ENCODE measurements at places on chromosomes 1 and 21.
A peak's percentile ranks its signal among the peaks of the same experiment; 100 is the strongest.

DNA sequence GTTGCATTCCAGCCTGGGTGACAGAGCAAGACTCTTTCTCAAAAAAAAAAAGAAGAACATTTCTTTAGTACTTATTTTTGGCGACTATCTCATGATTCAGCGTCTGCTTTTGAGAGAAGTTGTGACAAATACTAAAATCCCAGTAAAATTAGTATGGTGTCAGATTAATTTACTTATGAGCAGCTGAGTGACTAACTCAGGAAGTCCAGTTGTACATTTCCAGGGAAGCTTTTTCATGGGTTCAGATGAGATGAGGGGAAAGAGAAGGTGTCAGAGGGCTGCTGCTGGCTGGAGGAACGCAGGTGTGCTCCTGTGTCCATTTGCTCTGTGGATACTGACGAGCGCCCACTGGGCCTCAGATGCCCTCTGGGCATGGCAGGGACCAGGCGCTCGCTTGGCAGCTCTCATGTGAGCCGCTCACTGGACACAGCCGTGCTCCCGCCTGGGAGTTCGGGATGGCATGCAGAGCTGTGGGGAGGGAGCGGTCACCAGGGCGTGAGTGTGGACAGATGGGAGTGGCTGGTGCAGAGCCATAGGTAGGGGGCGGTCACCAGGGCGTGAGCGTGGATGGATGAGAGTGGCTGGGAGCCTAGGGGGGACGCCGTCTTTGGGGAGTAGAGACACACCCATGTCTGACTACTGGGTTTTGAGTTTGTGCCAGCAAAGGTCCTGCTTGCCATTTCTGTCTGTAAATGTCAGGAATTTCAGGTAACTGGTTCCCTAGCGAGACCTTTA lies 55.0 kb downstream of the ADARB1 start:
- DNase-seq, result no peak

- DNase-seq, result no peak
Observed at GRCh38 chr1:190147616-190148015, 330.0 kb downstream of the BRINP3 start.

DNA sequence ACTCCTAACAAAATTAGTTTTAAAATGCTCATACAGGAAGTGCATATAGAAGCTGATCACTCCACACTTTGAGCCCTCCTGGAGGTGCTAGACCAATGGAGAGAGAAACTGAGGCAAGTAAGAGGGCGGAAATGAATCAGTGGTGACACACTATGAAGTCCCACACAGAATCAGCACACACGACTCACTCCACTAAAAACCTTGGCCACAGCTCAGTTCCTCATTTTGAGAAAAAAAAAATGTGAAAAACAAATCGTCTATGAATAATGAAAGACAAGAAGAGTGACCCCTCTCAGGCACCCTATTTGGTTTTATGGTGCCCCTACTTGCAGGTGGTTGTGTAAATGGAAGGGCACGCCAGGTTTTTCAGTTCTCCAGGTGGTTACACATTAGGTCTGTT lies 675.1 kb upstream of the BRINP3 start:
- DNase-seq, result no peak

- no peak for DNase-seq
Observed at GRCh38 chr1:27886744-27887143, 14.4 kb downstream of the THEMIS2 start.

GRCh38 chr21:14545906-14546480 lies at the start of gene SAMSN1:
SAMSN1 (minus strand) TSS chr21:14546315; CDS start chr21:14546261, 54 bp downstream.
- DNase-seq, result peak; percentile 76

- no peak for DNase-seq
Observed at GRCh38 chr1:50995651-50996050, 25.6 kb downstream of the CDKN2C start.

GRCh38 chr1:186871784-186872183 lies 43.0 kb downstream of the PLA2G4A start:
- no peak for DNase-seq

DNA sequence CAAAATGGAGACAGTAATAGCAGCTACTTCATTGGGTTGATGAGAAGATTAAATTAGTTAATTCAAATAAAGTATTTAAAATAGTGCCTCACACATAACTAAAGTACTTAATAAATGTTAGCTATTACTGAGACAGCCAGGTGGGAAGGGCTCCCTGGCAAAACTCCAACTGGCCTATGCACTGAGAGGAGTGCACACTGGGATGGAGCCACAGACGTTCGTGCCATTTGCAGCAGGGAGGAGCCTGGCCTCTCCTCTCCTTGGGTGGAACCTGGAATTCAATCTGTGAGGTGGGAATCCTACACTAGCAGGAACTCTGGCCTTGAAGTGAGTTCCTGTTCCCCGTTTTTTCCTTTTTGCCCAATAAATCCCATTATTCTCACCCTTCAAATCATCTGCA lies 28.1 kb downstream of the SLC5A9 start:
- no peak for DNase-seq

DNA sequence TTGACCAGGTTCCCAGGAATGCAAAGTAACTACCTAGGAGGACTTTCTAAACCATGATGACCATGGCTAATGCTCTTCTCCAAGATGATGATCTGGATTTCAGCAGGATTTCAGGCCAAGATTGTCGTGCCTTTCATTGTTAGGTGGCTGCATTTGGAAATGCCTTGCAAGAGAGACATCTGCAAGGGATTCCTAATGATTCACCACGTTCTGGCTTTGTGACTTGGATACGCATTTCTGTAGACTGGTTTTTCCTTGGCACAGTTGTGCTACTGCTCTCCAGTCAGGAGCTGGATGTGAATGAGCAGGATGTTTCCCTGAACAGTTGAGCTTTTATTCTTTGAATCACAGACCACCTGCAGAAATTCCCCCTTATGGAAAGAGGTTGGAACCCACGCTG lies 212.4 kb downstream of the BACH1 start:
- DNase-seq, result no peak

GRCh38 chr1:1554926-1555915 lies 14.8 kb upstream of the TMEM240 start:
- no peak for DNase-seq

DNA sequence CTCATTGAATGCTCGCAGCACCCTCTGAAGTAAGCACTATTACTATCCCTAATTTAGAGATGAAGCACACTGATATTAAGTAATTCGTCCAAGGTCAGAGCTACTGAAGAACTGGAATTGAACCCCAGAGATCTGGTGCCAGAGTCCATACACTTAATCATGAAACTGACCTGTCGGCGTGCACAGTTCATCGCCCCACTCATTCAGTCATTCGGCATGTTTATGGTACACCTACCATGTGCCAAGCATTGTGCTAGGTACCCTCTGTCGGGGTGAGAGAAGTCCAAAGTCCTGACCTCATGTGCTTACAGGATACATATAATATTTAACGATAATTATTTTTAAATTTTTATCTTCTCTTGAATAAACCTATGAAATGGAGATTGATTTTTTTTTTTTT lies 5.6 kb upstream of the CENPS start:
- DNase-seq, result no peak

GRCh38 chr1:9588551-9589143 lies at the start of gene TMEM201:
TMEM201 (plus strand) TSS chr1:9588911; CDS start chr1:9588931, 20 bp downstream.
- DNase-seq, result peak; percentile 91

DNA sequence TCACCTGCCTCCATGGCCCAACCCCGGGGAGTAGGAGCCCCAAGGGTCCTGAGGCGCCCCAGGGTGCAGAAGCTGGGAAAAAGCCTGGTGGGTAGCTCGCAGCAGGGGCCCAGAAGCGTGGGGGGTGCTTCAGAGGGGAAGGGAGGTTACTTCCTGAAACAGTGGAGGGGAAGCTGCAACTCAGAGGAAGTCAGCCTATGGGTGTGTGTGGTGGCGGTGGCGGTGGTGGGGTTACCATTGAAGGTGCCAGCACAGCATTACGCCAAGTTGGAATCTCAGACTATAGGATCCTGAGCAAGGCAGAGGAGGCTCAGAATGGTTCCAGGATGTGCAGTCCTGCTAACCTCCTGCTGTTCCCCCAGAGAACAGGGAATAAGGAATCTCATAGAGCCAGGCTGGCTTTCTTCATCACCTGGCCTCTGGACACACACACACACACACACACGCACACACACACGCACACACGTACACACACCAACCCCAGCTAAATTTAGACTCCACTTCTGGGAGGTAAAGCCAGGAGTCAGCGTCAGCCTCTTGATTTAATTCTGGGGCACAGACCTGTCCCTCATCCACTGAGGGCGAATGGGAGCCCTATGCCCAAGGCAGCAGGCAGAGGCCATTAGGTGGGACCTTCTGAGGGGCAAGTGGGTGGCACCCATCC lies 1.3 kb downstream of the DENND4B start:
- peak; percentile 74 for DNase-seq

- DNase-seq, result no peak
Observed at GRCh38 chr1:109365642-109366204, 32.0 kb downstream of the SORT1 start.

- no peak for DNase-seq
Observed at GRCh38 chr1:78650114-78650660, 556 bp downstream of the IFI44 start.
